ENCODE measurements at places on chromosomes 16 and 17.

DNA sequence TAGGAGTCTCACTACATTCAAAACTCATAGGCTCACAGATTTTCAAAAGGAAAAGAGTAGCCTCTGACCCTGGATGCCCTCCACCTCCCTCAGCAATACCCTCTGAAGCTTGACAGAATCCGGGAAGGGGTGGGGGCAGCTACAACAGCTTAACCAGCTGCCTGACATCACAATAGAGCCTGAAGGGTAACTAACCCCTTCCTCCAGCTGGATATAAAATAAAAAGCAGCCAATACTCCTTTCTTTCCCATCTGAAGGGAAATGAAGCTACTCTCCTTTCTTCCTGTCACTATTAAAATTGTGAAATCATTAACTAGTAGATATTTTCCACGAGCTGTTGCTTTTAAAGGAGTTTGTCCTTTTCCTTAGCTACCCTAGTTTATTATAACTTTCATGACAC is 24.0 kb downstream of the USP31 start:
- H3K36me3 ChIP-seq: no peaks in the 10 kb centered on the region
- H3K27ac ChIP-seq: no peak overlapping the region
- H3K27me3 ChIP-seq: no peaks in the 10 kb centered on the region
- no peaks in the 10 kb centered on the region for H3K4me1 ChIP-seq
- DNase-seq: no peak

GRCh38 chr16:58882292-58882691 is 148.2 kb upstream of the GOT2 start:
- no peak for DNase-seq
- H3K27me3 ChIP-seq: no peaks in the 10 kb centered on the region
- no peaks in the 10 kb centered on the region for H3K4me1 ChIP-seq
- no peak overlapping the region for H3K4me3 ChIP-seq

GRCh38 chr16:15708096-15708495 is 58.1 kb downstream of the NDE1 start:
- H3K27ac ChIP-seq: no peak overlapping the region
- no peak for DNase-seq
- H3K27me3 ChIP-seq: no peaks in the 10 kb centered on the region
- H3K4me1 ChIP-seq: no peaks in the 10 kb centered on the region
- H3K4me3 ChIP-seq: no peak overlapping the region

- no peak overlapping the region for H3K27ac ChIP-seq
- H3K4me3 ChIP-seq: no peak overlapping the region
- H3K27me3 ChIP-seq: peaks cover 16% of the 10 kb centered on the region
- no peaks in the 10 kb centered on the region for H3K36me3 ChIP-seq
- DNase-seq: no peak
These were observed 533 bp downstream of the SLC6A4 start for GRCh38 chr17:30234964-30235363.

DNA sequence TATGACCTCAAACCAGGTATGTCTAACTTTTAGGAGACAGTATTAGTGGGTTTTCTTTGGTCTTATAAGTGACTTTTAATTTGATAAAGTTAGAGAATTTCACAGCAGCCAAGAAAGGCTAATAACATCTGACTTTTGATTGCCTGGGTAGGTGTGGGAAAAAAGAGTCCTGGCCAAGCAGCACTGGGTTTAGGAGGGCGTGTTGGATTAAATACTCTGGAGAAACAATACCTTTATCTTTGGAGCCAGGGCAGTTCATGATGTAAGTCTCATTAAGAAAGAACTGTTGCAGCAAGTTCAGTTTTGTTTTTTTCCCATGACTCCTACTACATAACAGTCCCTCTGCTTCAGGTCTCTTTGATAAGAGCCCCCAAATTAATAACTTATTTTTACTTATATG is 26.7 kb upstream of the MRC2 start:
- H3K27ac ChIP-seq: no peak overlapping the region
- DNase-seq: no peak
- H3K27me3 ChIP-seq: no peaks in the 10 kb centered on the region
- H3K4me1 ChIP-seq: no peaks in the 10 kb centered on the region

GRCh38 chr16:66335704-66336329 is 30.7 kb upstream of the CDH5 start:
- H3K27me3 ChIP-seq: peaks cover 6% of the 10 kb centered on the region
- H3K4me3 ChIP-seq: no peak overlapping the region
- H3K4me1 ChIP-seq: no peaks in the 10 kb centered on the region
- no peaks in the 10 kb centered on the region for H3K36me3 ChIP-seq
- DNase-seq: no peak
- no peak overlapping the region for H3K27ac ChIP-seq

GRCh38 chr16:11038777-11039176 is 94.4 kb downstream of the CLEC16A start:
- no peak for DNase-seq
- no peak overlapping the region for H3K27ac ChIP-seq
- H3K36me3 ChIP-seq: peaks cover 35% of the 10 kb centered on the region

GRCh38 chr17:57864273-57864672 is 14.4 kb upstream of the MRPS23 start:
- no peak overlapping the region for H3K27ac ChIP-seq
- peaks cover 24% of the 10 kb centered on the region for H3K4me1 ChIP-seq
- H3K36me3 ChIP-seq: no peaks in the 10 kb centered on the region
- no peaks in the 10 kb centered on the region for H3K27me3 ChIP-seq
- no peak for DNase-seq

DNA sequence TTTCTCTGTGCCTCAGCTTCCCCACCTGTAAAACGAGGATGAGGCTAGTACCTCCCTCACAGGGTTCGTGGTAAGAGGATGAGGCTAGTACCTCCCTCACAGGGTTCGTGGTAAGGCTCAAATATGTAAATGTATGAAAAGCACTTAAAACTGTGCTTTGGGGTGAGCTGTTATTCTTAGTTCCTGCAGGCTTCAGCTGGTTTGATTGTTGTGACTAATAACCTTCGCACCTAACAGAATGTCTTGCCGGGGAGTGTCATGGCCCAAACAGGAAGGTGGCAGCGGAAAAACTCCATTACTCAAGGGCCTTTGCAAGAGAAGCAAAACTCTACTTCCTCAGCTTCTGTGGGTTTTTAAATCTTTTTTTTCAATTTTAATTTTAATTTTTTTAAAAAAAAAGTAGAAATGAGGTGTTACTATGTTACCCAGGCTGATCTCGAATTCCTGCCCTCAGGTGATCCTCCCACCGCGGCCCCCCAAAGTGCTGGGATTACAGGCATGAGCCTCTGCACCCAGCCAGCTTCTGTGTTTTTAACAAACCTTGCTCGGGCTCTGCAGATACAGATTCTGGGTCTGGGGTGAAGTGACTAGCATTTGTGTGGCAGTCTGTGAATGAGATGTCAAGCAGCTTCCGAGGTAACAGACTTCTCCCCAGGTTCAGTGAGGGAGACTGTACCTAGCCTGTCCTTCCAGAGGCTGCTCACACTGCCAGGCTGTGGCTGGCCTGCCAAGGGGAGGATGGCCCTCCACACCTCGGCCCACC is 103.0 kb downstream of the RAB11FIP4 start:
- H3K36me3 ChIP-seq: no peaks in the 10 kb centered on the region
- H3K4me3 ChIP-seq: no peak overlapping the region
- peak overlapping the region; percentile 69 for H3K27ac ChIP-seq

- no peaks in the 10 kb centered on the region for H3K36me3 ChIP-seq
- no peak overlapping the region for H3K4me3 ChIP-seq
- no peak overlapping the region for H3K27ac ChIP-seq
- H3K4me1 ChIP-seq: peaks cover 67% of the 10 kb centered on the region
These were observed 133.1 kb downstream of the SNX11 start for GRCh38 chr17:48240562-48241130.

GRCh38 chr17:45818699-45819098 is 26.0 kb upstream of the SPPL2C start:
- no peaks in the 10 kb centered on the region for H3K27me3 ChIP-seq
- no peak for DNase-seq
- H3K4me1 ChIP-seq: peaks cover under 1% of the 10 kb centered on the region
- H3K36me3 ChIP-seq: no peaks in the 10 kb centered on the region

- no peak overlapping the region for H3K27ac ChIP-seq
- DNase-seq: no peak
- no peak overlapping the region for H3K4me3 ChIP-seq
These were observed 14.2 kb downstream of the KCNG4 start for GRCh38 chr16:84225571-84225970.

GRCh38 chr16:65099607-65100006 is 22.3 kb downstream of the CDH11 start:
- H3K27ac ChIP-seq: no peak overlapping the region
- no peak for DNase-seq
- no peaks in the 10 kb centered on the region for H3K4me1 ChIP-seq
- no peaks in the 10 kb centered on the region for H3K27me3 ChIP-seq
- no peaks in the 10 kb centered on the region for H3K36me3 ChIP-seq

GRCh38 chr16:56389554-56389953 is 35.8 kb downstream of the AMFR start:
- H3K27me3 ChIP-seq: no peaks in the 10 kb centered on the region
- no peak overlapping the region for H3K4me3 ChIP-seq
- H3K36me3 ChIP-seq: peaks cover 28% of the 10 kb centered on the region
- H3K27ac ChIP-seq: no peak overlapping the region
- no peak for DNase-seq

DNA sequence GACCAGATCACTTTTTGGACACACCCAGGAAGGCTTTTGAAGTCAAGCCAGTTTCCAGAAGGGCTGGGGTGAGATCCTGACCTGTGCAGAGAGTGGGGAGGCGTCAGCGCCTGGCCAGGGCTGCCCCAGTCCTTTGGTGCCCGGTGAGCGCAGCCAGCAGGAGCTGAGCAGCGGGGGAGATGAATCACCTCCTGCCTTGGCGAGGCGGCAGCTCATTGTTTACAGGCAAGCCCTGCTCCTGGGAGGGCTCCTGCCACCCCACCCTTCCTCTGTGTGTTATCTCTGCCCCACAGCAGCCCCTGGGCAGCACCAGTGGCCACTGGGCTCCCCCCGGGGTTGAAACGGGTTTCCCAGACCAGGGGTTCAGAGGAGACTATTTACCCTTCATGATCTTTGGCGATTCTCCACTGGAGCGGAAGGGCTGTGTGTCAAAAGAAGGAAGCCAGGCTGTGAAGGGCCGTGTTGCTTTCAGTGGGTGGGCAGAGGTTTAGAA is 14.1 kb upstream of the ITGB4 start:
- no peak for DNase-seq
- H3K4me3 ChIP-seq: no peak overlapping the region
- H3K27me3 ChIP-seq: no peaks in the 10 kb centered on the region
- no peak overlapping the region for H3K27ac ChIP-seq
- no peaks in the 10 kb centered on the region for H3K4me1 ChIP-seq

GRCh38 chr17:82239926-82240505 is 11.2 kb downstream of the SLC16A3 start:
- no peak for DNase-seq
- peaks cover 64% of the 10 kb centered on the region for H3K4me1 ChIP-seq
- H3K27ac ChIP-seq: peak overlapping the region; percentile 12
- peaks cover 29% of the 10 kb centered on the region for H3K36me3 ChIP-seq
- no peak overlapping the region for H3K4me3 ChIP-seq

- H3K4me3 ChIP-seq: no peak overlapping the region
- no peaks in the 10 kb centered on the region for H3K27me3 ChIP-seq
- peaks cover 24% of the 10 kb centered on the region for H3K4me1 ChIP-seq
- H3K36me3 ChIP-seq: no peaks in the 10 kb centered on the region
- H3K27ac ChIP-seq: no peak overlapping the region
These were observed 30.9 kb upstream of the HLF start for GRCh38 chr17:55233840-55234239.

- no peak for DNase-seq
- H3K36me3 ChIP-seq: no peaks in the 10 kb centered on the region
- H3K4me1 ChIP-seq: peaks cover 10% of the 10 kb centered on the region
- H3K4me3 ChIP-seq: peak overlapping the region; percentile 77
- peaks cover 4% of the 10 kb centered on the region for H3K27me3 ChIP-seq
These were observed 658 bp upstream of the DUSP3 start for GRCh38 chr17:43779145-43780125.

DNA sequence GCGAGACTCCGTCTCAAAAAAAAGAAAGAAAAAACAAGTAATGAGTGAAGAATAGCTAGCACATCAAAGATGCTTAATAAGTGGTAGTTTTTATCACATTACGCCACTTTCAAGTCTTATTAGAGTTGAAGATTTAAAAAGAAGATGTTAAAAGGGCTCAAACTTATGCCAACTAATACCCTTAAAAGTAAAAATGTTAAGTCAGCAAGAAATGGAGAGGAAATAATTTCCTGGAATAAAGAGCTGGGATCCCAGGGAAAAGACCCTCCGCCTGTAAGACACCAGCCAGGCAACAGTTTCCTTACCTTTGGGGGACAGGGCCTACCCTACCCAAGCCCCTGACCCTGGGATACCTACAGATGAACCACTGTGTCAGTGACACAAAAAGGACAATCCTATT is 3.6 kb downstream of the XPO6 start:
- peak overlapping the region; percentile 1 for H3K4me3 ChIP-seq
- H3K27me3 ChIP-seq: no peaks in the 10 kb centered on the region
- peaks cover 78% of the 10 kb centered on the region for H3K4me1 ChIP-seq
- peaks cover 32% of the 10 kb centered on the region for H3K36me3 ChIP-seq
- H3K27ac ChIP-seq: no peak overlapping the region
- no peak for DNase-seq

DNA sequence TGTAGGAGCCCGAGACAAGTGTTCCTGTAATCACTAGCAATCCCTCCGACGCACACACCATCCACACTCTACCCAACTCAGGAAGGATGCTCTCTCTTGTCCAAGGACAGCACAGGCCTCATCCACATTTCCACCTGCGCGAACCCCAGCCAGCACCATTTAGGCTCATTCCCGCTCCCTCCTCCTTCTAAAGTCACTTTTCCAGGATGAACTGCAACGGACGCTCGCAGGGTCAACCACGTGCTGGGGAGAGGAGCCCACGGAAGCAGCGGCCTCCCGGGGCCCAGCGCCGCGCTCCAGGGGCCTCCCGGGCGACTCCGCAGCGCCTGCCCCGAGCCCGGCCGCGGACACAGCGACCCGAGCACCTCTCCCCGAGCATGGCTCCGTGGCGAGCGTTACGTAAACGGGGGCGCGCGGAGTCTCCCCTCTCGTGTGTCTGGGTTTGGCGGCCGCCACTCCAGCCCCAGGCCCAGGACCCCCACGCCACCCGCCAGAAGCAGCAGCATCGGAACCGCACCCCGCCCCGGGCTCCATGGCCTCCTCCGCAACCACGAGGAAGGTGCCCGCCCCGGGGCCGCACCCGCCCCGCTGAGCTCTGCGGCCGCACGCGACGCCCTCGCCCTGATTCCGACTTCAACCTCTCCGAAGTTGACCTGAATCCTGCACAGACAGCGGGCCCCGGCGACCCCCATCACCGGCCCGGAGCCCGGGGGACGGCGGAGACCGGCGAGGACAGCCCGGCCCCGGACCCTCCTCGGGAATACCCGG is 668 bp downstream of the USP36 start:
- DNase-seq: peak; percentile 66
- no peaks in the 10 kb centered on the region for H3K27me3 ChIP-seq
- peaks cover 28% of the 10 kb centered on the region for H3K36me3 ChIP-seq
- H3K4me3 ChIP-seq: peak overlapping the region; percentile 76
- H3K4me1 ChIP-seq: peaks cover 40% of the 10 kb centered on the region
- peak overlapping the region; percentile 95 for H3K27ac ChIP-seq

DNA sequence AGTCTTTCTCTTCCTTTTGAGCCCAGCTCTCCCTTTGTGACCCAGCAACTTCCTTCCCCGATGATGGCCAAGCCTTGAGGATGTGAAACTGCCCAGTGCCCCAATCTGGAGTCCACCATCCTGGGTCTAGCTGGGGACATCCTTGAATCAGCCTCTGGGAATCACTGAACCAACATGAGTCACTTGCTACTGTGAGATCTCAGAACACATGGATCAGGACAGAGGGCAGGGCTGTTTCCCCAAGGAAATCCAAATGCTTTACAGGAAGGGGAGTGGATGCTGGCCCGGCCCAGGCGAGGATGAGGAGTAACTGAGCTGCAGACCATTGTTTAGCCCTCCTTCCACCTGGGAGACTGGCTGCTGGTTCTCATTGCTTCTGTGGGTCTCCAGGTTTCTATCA is 547.6 kb downstream of the WWOX start:
- no peaks in the 10 kb centered on the region for H3K36me3 ChIP-seq
- DNase-seq: no peak
- no peaks in the 10 kb centered on the region for H3K4me1 ChIP-seq
- H3K27me3 ChIP-seq: no peaks in the 10 kb centered on the region
- no peak overlapping the region for H3K4me3 ChIP-seq
